GM19239 (cell line): ENCODE measurements at places on chromosomes 3 and 15.

GRCh38 chr15:66886241-66886675, 179.1 kb upstream of the SMAD3 start:
- no peak for DNase-seq

GRCh38 chr3:63231643-63232042, 46.5 kb upstream of the SYNPR start:
- no peak for DNase-seq

DNA sequence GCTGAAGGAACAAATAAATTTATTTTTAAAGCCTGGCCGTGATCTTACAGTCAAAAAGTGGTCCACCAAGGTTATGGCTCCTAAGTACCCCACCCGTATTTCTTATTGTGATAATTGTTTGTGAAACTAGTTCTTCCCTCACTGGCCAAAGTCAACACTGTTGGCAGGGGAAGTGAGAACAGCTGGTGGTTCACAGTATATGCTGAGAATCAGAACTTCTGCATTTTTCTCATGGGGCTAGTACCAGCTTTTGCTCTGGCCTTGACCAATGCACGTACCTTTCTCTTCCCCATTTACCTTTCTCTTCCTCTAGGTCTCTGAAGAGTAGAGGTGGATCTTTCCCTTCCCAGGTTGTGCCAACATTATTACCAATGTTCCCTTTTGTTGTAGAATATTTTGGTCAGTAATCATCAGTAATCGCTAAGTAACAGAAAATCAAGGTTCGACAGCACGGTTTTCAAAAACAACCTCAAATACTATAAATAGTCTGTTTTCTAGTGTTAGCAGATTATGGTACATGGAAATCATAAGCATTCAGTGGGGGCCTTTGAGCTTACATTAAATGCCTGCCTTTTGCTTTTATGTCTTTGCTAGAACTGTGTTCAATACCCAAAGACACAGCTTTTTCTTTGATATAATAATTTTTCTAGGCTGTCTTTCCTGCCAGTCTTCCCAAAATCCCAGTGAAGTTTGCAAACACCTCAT, 268.0 kb downstream of the LPP start:
- DNase-seq = no peak

DNA sequence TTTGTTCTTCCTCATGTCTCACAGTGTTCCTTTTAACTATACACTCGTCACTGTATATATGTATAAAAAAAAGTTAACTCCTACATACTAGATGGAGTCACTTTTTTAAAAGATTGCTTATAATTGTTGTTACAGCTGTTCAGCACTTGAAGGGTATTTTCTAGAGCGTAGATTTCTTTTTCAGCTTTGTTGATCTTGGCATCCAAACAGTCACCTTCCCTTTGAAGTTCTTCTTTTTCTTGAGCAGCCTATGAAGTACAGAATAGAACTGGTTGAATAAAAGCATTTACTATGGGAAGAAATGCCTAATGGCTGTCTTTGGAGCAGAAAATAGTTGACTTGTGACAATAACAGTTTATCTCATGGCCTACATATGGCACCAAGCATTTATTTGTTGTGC, 17.8 kb downstream of the TTC14 start:
- DNase-seq = no peak

GRCh38 chr3:85162905-85163304, 204.1 kb downstream of the CADM2 start:
- no peak for DNase-seq
